ENCODE measurements at places on chromosomes 12 and 14.
A peak's percentile ranks its signal among the peaks of the same experiment; 100 is the strongest.

- DNase-seq, result no peak
These were observed 64.8 kb downstream of the IGF1 start for GRCh38 chr12:102415515-102415914.

GRCh38 chr12:793711-794110 lies 41.3 kb downstream of the WNK1 start:
- DNase-seq, result no peak

GRCh38 chr14:39229601-39230110 lies 4.1 kb upstream of the MIA2 start:
- no peak for DNase-seq

DNA sequence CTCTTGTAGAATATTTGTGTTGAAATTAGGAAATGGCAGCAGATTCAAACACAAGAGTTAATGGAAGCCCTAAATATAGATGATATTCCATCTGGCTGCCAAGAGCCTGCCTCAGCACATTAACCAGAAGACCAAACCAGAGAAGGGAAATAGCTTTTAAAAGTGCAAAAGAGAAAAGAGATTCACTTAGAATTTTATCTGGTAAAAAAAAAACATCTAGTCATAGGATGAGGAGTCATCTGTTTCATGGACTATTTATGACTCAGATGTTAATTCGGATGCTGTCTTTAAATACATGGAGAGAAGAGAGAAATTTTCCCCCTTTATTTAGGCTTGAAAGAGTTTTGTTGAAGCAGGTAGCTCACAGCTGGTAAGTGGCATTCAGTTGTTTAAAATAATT lies 201.6 kb upstream of the NUDT4 start:
- no peak for DNase-seq

DNA sequence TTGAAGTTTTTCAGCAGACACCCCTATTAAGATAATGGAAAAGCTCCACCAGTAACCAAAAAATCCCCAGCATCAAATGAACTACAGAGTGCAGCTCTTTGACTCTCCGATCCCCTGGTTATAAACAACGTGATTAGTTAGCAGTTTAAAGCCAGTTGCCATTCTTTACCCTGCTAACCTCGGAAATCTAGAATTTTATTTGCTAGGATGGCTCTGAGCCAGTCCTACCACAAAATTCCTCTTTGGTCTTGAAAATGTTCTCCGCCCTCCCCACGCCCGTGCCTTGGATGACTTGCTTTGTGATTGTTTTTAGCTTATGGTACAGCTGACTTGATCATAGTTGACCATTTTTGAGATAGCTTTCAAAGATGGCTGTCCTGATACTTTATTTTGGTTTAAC lies 1.2 kb downstream of the KLHDC2 start:
- DNase-seq, result no peak

- no peak for DNase-seq
These were observed 98.0 kb downstream of the KCNH5 start for GRCh38 chr14:62947301-62947700.

- DNase-seq, result peak; percentile 76
These were observed 15.2 kb upstream of the RNASE12 start for GRCh38 chr14:20606190-20606901.

DNA sequence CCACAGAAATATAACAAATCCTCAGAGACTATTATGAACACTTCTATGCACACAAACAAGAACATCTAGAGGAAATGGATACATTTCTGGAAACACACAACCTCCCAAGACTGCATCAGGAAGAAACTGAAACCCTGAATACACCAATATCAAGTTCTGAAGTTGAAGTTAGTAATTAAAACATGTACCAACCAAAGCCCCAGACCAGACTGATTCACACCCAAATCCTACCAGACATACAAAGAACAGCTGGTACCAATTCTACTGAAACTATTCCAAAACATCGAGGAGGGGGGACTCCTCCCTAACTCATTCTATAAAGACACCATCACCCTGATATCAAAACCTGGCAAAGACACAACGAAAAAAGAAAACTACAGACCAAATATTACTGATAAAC lies 114.7 kb upstream of the CCDC175 start:
- no peak for DNase-seq

DNA sequence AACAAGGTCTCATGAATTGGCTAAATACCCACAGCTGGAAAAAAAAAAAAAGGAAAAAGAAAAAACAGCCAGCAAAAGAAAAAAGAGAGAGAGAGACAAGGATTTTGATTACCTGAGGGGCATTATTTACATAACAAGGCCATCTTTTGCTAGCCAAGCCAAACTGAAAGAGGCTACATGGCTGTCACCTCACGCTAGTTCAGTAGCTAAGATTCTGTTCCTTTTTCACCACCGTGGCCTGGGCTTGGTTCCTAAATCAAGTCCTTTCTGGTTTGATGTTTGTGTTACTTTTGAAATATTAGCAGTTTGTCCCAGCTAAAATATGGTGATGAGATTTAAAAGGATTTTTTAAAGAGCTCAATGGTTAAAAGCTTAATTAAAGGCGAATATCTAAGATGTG lies 2.0 kb upstream of the SDS start:
- no peak for DNase-seq

DNA sequence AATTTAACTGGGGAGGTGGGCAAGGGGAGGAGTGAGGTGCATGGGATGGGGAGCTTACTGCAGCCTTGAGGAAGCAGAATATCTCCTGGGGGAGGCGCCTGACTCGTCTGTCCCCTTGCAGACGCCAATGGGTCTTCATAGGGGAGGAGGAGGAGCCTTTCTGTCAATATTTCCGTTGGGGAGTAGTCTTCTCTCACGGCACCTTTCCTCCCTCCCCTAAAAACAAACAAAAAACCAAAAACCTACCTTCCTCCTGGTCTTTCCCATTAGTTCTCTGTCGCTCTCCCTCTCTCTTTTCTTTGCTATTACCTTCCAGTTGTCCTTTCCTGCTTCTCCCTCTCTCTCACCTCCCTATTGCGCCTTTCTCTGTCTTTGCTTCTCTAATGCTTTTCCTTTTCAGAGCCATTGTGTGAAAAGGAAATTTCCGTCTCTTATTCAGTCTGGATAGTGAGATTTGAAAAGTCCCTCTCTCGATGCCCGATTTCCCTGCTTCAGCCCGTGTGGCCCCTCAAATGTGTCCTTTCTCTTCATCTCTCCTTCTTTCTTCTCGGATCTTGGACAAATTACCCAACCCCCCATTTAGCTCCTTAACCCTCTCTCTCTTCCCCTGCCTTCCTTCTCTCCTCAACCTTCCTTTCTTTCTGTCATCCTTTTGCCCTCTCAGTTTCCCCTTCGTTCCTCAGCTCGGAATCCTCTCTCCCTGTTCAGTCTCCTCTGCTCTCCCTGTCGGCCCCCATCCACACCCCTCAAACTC lies 5.9 kb downstream of the GPR84 start:
- DNase-seq, result no peak

DNA sequence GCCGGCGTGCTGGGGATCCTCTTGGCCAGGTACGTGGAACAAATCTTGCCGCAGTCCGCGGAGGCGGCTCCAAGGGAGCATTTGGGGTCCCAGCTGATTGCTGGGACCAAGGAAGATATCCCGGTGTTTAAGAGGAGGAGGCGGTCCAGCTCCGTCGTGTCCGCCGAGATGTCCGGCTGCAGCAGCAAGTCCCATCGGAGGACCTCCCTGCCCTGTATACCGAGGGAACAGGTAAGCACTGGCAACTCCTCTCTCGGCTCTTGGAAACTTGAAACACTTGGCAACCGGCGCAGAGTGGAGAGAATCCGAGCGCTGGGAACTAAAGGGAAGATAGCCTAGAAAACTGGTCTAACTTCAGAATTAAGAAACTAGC lies 1.7 kb downstream of the PDE3A start:
- DNase-seq, result no peak

DNA sequence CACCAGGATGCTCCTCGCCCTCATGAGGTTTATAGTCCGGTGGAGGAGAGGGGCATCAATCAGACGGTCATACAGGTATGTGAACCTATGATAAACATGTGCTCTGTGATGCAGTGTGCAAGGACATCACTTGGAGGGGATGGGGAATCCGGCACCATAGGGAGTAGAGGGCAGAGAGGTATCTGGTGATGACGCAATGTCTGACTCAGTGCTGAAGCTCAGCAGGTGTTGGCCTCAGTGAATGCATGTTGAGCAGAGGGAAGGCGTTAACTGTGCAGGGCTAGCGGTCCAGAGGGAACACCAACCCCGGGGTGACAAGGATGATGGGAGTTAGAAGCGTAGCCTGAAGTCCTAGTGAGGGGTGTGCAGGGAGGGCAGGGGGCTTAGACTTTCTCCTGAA lies 200.9 kb downstream of the TMEM132C start:
- DNase-seq, result no peak

DNA sequence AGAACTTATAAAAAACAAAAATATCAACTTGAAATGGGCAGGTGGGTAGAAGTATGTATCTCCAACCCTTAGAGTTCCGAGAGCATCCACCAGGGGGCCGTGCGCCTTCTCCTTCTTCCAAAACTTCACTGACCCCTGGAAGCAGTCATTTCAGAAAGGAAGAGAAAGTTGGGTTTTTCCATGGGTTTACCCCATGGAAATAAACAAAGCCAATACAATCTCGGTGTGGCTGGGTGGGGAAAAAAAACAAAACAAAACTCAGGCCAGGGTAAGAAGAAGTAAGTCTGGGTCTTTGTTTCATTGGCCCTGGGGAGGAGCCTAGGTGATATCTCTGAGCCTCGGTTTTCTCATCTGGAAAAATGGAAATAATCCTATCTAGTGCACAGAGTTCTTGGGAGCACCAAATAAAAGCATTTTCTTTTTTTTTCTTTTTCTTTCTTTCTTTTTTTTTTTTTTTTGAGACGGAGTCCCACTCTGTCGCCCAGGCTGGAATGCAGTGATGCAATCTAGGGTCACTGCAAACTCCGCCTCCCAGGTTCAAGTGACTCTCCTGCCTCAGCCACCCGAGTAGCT lies 33.6 kb upstream of the HNF1A start:
- DNase-seq, result peak; percentile 61

- DNase-seq, result no peak
These were observed 18.7 kb downstream of the PKP2 start for GRCh38 chr12:32877601-32878459.

DNA sequence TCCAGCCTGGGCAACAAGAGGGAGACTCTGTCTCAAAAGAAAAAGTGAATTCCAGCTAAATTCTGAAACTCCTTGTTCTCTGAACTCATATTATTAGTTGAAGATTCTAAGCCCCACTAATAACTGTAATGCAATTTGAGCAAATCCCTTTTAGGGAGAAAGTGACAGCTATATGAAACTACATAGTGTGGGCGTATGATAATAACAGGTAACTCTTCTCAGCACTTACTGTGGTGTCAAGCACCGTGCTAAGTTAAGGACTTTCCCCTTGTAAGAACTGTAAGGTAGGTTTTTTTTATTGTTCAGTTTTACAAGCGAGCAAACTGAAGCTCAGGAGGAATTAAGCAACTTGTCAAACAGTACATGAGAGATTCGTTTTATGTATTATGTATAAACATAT lies 5.4 kb downstream of the ANKRD13A start:
- DNase-seq, result no peak

DNA sequence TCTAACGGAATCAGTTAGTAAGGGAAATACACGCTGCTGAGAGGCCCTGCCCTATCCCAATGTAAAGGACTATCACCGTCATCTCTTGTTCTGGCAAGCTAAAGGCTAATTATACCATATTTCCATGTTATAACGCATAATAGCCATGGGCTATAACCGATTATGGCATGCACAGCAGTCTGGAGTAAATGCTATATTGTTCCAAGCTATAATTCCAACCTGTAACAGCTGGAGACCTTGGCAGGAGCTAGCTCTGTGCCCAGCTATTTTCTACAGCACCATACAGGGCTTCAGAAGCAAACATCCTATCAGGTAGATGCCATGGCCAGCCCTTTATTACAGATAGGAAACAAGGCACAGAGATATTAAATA lies 26.3 kb downstream of the SYNE3 start:
- no peak for DNase-seq

- no peak for DNase-seq
These were observed 4.5 kb downstream of the DDX47 start for GRCh38 chr12:12817616-12818015.

GRCh38 chr14:104856869-104857860 lies 7.9 kb upstream of the CEP170B start:
- DNase-seq, result no peak

DNA sequence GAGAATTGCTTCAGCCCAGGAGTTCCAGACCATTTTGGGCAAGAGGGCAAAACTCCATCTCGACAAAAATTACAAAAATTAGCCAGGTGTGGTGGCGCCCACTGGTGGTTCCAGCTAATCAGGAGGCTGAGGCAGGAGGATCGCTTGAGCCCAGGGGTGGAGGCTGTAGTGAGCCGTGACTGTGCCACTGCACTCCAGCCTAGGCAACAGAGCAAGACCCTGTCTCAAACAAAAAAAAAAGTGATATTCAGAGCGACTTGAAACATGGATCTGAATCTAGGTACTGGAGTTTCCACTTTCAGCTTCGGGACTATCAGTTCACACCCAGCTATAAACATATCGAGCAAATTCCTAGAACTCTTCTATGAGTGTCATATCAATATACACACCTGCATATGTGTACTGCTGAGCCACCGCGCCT lies 16.3 kb upstream of the RNF34 start:
- no peak for DNase-seq

DNA sequence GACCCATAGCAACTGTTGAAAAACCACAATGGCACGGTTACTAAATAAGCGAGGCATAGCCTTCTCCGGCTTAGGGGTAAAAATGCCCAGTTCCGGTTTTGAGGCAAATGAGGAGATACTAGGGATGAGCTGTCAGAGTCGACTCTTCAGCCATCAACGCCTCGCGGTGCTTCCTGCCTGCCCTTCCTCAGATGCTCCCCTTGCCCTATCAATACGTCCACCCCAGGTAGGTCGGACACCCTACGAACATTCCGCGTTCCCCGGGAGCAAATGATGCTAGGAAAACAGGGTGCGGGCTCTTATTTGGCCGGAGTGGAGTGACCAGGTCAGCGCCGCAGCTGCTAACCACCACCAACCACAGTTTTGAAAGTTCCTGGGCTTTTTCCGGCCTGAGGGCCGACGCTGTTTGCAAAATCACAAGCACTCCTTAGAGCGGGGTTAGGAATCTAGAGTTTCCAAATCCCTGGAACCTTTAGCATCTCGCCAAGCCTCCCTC lies 1.2 kb downstream of the SRSF9 start:
- DNase-seq, result peak; percentile 10

- DNase-seq, result no peak
These were observed 11.5 kb downstream of the ASPG start for GRCh38 chr14:104096751-104097700.

DNA sequence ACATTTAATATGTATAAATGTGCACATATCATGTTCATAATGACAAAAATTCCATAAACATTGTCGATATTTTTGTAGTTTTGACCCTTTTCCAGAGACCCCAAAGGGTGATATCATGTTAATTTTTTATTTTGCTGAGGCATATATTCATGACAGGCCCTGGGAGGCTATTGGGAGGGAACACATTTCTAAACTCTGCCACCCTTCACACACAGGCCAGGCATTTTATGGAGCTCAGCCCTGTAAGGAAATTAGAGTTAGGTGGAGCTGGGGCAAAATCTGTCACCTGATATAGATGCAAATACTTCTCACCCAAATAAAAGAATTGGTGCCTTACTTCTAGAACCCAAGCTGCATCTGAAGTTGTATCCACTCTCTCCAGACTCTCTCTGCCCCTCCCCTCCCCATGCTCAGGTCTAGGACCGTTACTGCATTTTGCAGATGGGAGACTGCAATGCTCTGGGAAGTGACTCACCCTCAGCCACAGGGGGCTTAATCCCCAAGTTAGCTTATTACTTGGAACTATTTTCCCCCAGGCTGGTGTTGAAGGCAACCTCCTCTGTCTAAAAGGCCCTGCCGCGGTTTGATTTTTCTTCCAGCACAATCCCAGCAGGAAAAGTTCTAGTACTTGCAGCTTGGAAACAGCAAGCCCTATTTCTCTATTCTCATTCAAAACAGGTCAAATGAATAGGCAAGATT lies 238.9 kb downstream of the EMP1 start:
- no peak for DNase-seq

All from HuH-7.5 (cell line).